Left ventricle myocardium superior (tissue), 1 donor: ENCODE measurements at places on chromosomes 4 and X. TPM values are rescaled to one million over a fixed set of nuclear protein-coding genes. Genes with fewer than 3 reads are reported as not detected.

TRIM75 gene
- not detected for total RNA-seq

HSD17B13 gene
- 0.15 TPM for total RNA-seq

BBS7 gene
- total RNA-seq: 5.3 TPM

PABPC5 gene
- 0.72 TPM for total RNA-seq

NPNT gene
- 4.9 TPM for total RNA-seq

GPR119 gene
- not detected for total RNA-seq

KLKB1 gene
- total RNA-seq: 1.1 TPM

IL13RA2 gene
- total RNA-seq: not detected

GLRB gene
- total RNA-seq: 11.2 TPM

PRR27 gene
- not detected for total RNA-seq

ITIH6 gene
- not detected for total RNA-seq
